ENCODE measurements at places on chromosomes 1 and 21.

GRCh38 chr1:33573661-33574060 lies 101.2 kb downstream of the ZSCAN20 start:
- DNase-seq, result no peak

DNA sequence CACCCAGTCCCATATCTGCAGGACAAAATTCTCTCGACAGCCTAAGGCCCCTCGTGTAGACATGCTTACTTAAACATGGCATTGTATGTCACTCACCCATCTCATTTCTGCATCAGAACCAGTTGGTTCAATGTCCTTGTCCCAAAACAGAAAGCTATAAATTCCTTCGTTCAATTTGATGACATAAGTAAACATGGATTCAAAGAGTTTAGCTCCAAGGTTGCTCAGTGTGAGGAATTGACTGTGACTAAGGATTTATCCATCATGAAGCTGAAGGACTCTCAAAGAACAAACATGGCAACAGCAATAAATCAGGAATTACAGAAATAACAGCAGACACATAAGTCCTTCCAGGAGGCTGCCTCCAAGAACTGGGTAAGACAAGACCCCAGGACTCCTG lies 237.2 kb downstream of the TOMM20 start:
- no peak for DNase-seq

GRCh38 chr1:83900524-83900923 lies 98.4 kb downstream of the TTLL7 start:
- no peak for DNase-seq

DNA sequence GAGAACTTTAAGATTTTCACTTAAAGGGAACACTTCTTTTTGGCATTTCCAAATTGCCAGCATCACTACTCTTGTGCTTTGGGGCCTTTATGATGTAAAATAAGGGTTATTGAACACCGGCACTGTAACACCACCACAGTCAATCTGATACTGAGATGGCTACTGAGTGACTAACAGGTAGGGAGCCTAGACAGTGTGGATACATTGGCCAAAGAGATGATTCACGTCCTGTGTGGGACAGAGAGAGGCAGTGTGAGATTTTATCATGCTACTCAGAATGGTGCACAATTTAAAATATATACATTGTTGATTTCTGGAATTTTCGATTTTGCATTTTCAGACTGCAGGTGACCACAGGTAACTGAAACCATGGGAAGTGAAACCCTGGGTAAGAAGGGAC lies 261.6 kb downstream of the SPATA17 start:
- DNase-seq, result no peak

- DNase-seq, result no peak
Observed at GRCh38 chr21:15557925-15558324, 171.9 kb upstream of the USP25 start.

DNA sequence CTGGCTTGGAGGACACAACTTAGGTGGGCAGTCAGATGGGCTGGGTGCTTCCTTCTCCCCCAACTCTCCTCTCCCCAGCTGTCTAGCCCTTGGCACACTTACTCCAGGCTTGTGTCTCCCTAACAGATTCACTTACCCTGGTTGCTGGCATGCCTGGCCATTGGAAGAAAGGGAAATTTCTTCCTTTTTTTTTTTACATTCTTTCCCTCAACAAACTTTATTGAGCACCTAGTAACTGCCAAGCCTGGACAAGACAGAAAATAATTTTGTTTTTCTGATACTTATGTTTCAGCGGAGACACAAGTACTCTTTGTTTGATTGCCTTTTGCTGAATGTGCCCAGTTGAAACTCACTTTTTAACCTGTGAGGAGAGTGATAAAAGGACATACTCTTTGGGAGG lies 144.3 kb upstream of the KCNJ6 start:
- DNase-seq, result no peak

GRCh38 chr1:39981945-39982344 lies 27.0 kb downstream of the MFSD2A start:
- peak; percentile 22 for DNase-seq

DNA sequence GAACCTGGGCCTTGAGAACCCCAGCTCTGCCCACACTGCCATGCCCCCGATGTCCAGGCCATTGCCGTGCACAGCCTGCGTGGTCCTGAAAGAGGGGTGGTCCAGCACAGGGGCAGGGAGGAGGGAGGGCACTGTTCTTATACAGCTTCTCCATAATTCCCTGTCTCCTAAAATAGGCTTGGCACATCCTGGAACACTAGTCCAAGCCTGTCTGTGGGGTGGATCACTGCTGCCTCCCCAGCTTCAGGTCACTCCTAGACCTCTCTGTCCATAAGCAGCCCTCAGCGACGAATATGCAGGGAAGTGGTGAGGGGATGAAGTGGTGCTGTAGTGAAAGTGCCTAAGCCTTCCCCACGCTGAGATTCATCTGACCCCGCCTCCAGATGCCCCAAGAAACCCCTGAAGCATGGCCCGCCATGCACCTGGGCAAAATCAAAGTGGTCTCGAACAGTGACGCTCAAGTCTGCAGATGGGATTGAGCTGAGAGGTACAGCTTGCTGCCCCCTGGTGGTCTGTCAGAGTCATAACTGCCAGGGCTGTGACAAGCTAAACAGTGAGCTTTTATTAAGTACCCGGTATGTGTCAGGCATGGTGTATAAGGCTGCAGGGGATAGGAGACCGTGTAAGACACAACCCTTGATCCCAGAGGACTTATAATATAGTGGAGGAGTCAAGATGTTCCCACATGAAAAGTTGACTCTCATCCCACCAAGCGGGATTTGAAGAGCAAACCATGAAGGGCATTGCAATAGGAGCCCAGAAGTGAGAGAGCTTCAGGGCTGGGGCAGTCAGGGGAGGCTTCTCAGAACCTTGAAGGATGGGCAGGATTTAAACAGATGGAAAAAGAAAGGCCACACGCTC lies 66.6 kb downstream of the FAM163A start:
- peak; percentile 87 for DNase-seq

DNA sequence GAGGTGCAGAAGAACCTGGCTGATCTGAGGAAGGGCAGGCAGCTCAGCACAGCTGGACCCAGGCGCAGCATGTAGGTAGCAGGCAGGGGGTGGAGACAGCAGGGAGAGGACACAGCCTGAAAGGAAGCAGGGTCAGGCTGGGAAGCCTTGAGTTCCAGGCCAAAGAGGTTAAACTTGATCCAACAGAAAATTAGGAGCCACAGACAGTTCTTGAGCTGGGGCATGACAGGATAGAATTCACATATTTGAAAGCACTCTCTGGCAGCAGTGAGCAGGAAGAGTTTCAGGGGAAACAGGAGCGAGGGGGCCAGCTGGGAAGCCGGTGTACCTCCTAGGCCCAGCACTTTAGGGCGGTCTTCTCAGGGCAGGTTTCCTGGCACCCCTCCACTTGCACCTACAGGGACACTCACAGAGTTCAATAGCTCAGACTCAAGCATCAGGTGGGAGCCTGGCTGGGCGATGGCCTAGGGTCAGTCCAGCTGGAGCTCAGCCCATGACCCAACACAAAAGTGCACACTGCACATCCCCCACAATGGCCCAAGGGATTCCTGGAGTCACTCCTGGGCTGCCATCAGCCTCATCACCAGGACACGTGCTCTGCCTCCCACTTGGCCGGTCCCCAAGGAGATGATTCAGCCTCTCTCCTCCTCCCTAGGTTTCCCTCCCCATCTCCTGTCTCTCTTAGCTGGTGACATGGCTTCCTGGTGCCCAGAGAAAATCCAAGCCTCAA lies 22.7 kb downstream of the MATN1 start:
- no peak for DNase-seq

DNA sequence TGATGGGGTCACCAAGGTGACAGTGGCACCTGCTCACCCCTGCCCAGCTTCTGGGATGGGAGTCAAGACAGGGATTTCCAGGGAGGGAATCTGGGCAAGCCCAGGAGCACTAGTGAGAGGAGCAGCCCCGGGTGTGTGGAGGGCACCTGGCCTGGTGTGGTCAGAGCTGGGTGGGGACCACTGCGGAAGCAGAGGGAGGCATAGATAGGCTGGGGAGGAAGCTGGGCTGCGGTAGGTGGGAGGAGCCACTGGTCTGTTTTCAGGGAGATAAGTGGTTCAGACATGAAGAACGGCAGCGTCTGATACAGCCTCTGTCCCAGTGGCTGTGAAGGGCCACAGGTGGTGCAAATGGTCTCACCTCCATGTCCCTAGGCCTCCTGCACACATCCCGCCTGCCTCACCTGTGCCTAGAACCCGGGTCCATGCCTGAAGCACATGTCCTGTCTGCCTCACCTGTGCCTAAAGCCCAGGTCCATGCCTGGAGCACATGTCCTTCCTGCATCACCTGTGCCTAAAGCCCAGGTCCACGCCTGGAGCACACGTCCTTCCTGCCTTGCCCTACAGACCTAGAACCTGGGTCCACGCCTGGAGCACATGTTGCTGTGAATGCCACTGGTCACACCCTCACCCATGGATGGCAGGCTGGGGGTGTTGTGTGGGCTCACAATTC lies 325.9 kb upstream of the AJAP1 start:
- no peak for DNase-seq

DNA sequence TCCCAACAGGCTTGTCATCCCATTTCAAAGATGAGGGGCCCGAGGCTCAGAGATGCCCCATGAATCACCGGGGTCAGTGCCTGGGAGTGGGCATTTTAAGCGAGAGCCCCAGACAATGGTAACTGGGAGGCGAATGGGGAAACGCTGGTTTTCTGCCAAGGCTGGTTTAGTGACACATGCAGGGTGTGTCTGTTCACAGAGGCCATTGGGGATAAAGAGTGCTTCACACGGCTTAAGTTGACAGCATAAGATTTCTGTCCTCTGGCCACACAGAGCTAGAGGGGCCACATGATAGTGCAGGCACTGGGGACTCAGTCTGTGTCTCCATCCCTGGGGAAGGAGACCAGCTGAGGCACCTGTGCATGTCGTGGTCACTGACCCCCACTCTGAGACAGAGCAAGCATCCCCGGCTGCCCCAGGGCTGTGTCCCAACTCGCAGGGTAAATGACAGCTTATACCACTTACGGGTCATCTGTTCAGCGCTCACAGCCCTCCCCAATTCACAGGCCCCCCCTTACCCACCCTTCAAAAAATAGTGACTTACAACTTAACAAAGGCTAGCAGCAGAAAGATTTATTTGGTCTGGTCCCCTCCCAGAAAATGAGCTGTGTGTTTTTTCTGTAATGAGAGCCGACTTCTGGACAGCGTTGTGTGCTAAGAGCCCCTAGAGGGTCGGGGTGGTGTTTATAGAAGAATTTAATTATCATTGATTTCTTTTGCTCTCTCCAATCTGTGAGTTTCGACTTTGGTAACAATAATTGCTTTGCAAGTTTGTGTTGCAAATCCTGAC lies 34.9 kb upstream of the ARHGEF16 start:
- no peak for DNase-seq

DNA sequence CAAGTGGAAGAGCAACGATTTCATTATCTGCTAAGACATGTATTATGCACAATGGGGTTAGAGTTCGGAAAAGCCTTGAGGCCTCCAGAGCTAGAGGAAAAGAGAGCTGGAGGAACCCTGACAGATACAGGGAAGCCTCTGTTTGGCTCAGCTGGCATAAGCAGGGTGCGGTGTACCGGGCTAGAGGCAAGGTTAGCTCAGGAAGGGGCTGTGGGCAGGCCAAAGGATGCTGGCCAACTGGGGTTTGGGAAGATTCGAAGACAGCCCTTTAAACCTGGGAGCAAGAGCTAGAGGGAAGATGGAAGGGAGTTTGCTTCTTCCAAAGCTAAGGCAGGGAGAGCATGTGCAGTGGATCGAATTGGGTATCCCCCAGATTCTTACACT lies 107.6 kb upstream of the TLR5 start:
- no peak for DNase-seq

GRCh38 chr1:1783320-1783719 lies 5.0 kb upstream of the NADK start:
- DNase-seq, result no peak

Measured in neural progenitor cell (in vitro differentiated cells).